ENCODE measurements at places on chromosomes 4 and X.
A peak's percentile ranks its signal among the peaks of the same experiment; 100 is the strongest.

GRCh38 chrX:10156199-10157031 is at the start of gene CLCN4:
TSS of gene CLCN4 (plus strand) at chrX:10156975. CDS start at chrX:10185033, 28,058 bp downstream.
- peak; percentile 66 for DNase-seq

DNA sequence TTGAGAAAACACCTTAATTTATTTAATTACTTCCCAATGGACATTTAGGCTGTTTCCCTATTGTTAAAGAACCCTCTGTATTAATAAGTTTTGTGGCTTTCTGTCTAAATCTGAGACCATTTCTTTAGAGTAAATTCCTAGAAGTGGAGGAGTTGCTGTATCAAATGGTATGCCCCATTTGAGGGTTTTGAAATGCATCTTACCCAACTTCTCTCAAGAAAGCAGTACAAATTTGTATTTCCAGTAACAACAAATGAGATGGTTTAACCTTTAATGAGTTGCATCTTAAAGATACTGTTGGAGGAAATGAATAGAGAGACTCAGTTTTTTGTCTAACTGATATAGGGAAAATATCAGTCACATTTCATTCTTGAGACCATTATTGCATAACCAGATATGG is 70.5 kb upstream of the CBLL2 start:
- no peak for DNase-seq

DNA sequence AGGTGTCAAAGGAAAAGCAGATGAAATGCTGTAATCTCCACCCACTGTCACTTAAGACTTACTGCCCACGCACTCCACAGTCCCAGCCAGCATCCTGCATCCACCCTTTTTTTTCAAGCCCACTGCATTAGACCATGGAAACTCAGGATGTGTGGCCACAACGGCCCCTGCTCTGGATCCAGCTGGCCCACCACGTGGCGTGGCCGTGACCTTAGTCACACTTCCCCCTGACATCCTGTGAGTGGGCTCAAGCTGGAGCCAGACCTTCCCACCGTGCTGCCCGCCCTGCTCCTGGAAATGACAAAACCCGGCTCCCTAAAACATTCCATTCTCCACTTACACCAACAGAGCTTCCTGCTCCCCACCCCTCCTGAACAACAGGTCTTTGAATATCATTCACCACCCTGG is 588.3 kb upstream of the DIPK2B start:
- DNase-seq = no peak

- no peak for DNase-seq
Measured at GRCh38 chrX:109707720-109708119, 25.3 kb downstream of the ACSL4 start.

DNA sequence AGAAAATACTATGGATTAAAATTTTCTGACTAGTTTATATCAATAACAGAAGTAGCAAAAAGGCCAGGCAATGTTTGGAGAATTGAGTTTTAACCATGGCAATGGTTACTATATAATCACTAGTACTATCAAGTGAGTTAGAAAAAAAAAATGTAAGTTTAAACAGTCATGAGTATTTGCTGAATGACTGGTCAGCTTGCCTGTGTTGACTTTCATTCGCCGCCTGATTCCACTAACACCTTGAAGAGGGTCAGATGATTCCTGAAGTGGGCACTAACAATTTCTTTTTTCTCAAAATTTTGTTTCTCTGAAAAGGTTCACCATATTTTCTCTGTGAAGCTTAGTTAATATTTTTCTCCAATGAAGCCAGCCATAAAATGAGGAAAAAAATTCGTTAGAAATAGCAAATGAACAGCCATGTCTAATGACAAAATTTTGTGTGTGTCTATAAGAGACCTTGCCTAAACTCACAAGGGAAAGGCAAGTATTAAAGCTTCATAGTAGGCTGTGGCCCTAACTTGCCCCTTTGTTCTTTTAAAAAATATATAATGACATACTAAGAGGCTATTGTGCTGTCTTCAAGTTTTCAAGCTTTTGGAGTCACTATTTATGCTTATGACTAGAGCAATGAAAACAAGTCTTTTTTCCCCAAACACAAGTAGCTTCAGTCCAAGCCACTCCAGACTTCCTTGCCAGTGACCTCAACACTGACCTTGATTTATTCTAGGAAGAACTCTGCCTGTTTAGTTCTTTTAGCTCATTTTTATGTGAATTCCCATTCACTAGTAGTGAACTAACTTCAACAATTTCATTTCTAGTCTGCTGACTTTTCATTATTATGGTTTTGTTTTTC is 18.4 kb upstream of the FHDC1 start:
- DNase-seq = no peak

DNA sequence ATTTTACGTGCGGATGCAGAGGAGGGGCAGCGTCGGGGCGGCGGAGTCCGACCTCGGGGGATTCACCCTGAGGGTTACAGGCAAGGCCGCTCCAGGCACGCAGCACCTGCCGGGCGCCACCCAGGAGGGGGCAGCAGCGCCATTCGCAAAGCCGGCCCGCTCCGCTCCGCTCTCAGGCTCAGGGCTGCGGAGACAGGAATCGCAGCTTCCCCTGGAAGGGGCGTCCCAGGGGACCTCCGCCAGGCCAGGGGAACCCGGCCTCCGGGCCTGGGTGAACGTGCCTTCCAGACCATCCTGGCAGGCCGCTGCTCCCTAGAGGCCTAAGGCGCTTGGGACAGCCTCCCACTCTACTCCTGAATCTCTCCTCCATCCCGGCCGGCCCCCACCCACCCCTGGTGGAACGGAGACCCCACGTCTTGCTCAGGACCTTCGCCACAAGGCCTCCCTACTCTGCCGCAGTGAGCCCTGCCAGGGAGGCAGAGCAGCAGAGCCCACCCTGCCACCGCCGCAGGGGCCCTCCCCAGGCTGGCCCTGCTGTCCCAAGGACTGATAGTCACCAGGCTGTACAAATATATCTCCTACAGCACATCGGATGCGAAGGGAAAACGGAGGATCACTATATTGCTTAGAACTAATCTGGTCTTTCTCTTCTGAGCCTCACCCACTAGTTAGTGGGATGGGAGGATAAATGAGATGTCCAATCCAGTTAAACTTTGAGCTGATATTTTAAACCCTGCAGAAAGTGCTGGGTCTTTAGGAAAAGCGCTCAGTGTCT is 115.0 kb downstream of the SMIM20 start:
- DNase-seq = no peak

DNA sequence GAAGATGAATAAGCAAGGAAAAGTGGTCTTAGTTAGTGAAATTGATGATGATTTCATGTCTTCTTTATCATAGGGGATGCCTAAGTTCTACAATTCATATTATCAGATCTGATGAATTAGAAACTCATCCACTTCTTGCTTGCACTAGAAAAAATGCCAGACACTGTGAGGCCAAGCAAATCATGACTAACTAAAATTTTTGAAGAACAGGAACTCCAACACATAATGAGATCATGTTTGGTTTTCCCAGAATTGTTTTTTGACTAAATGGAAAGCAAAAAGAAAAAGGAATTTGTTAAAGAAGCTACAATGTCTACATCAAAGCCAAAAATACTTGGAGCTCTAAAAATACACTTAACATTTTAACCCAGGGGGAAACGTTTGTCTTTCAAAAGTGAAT is 120.4 kb downstream of the ARSF start:
- DNase-seq = no peak

GRCh38 chr4:10688022-10688421 is 3.5 kb upstream of the CLNK start:
- no peak for DNase-seq

All from NCI-H345 (cell line).